ENCODE measurements at places on chromosomes 5 and 9.

- DNase-seq: peak; percentile 35
These were observed 41.3 kb downstream of the VPS13A start for GRCh38 chr9:77218612-77219011.

DNA sequence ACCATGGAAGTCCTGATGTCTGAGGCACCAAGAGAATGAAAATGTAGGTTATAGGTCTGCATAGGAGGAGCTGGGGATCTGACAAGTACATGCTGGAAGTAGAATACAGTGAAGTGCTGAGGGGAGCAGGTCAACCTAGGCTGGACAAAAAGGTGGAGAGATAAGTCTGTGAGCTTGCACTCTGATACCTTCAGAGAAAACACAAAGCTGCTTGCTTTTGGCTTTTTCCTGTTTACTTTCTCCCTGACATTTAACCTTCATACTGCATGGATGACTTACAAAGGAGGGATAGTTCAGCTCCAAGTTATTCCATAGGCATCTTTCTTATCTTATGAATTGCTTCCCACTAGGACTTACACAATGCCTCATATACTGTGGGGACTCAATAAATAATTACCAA is 256.7 kb upstream of the NREP start:
- DNase-seq: no peak

DNA sequence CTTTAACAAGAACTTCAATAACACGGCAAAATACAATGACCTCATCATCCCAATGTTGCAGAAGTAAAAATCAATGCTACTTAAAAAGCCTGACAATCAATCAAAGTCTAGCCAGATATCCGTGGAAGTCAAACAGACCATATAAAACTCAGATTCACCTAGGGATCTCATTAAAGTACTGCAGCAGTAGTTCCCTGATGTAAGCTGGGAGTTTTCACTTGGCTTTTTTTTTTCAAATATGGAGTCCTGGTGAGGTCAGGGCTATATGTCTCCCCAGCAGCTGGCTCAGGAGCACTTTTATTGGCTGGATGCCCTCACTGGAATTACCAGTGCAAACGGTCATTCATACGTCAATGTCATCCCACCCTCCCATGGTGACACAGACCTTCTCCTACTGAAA is 220.6 kb upstream of the SLC30A5 start:
- DNase-seq: no peak

GRCh38 chr5:28737682-28738081 is 1699.3 kb upstream of the CDH9 start:
- no peak for DNase-seq

- no peak for DNase-seq
These were observed 580.9 kb upstream of the WWC1 start for GRCh38 chr5:167710444-167711073.

- no peak for DNase-seq
These were observed 13.6 kb upstream of the CNTLN start for GRCh38 chr9:17121264-17121663.

- no peak for DNase-seq
These were observed 142.5 kb upstream of the RETREG1 start for GRCh38 chr5:16759147-16759773.

DNA sequence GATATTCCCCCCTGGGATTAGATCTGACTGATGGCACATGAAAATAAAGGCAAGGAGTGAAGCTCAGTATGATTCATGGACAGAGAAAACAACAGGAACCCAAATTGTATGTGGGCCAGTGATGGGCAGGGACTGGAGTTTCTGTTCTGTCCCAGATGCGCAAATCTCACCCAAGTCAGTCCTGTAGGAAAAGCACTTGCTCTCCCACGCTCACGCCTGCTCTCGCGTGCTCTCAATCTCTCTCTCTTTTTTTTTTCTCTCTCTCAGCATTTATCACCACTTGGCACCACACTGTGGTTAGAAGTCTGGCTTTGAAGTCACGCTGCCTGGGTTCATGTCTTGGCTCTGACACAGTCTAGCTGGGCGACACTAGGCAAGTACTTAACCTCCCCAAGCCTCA is 106.5 kb upstream of the LRRTM2 start:
- DNase-seq: no peak

DNA sequence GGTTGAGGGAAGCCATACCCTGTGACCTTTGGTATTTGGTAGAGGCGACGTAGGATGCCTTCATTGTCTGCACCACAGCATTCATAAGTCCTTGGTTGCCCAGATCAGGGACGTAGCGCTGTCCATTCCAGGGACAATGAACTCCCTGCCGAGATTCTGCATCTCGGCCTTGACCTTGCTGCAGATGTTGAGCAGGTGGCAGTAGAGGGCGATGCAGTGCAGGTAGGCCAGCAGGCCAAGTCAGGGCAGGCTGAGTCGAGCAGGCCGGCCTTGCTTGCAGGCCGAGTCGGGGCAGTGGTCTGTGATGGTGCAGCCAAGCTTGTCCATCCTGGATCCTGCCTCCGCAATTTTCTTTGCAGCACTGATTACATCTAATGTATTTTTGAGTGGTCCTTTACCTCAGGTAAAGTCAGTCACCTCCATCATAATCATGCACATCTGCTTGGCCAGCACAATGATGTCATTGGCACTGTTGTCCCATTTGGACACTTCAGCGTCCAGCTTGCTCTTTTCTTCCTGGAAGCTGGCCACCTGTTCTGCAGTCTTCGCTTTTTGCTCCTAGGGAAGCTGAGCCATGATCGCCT is 93.4 kb upstream of the CCDC112 start:
- DNase-seq: no peak

- no peak for DNase-seq
These were observed 114.9 kb downstream of the ICE1 start for GRCh38 chr5:5537426-5537825.

DNA sequence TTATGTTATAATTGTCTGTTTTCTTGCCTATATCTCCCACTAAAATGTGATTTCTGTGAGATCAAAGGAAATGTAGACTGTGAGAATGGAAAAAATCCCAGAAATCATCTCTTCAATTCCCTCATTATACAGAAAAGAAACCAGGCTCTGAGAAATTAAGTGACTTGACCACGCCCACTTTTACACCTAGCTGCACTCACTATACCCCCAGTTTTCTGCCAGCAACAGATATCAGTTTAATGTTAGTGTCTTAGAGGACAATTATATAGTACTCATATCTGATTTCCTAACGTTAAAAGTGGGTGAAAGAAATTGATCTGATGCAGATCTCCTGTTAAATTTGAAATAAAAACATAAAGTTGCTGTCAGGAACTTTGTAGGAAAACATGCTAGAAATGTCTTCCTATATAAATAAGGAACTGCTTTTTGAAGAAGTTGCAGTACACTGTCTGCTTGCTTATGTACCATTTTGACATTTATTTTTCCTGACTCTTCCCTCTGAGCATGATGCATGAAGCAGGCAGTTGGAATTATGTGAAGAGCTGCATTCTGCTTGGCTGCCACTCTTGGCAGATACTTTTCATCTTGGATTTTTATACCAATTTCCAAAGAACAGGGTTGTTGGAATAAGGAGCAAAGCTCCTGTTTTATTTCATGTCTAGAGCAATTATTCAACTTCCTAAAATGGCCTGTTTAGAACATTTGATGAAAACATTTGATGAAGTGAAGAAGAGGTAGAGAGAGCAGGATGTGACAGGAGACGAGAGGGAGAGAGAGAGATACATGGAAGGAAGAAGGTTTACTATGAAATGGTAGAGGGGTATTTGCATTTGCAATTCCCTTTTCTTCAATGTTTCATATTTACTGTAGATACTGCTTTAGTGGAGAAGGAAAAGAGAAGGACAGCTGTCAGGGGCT is 57.3 kb upstream of the RICTOR start:
- no peak for DNase-seq

DNA sequence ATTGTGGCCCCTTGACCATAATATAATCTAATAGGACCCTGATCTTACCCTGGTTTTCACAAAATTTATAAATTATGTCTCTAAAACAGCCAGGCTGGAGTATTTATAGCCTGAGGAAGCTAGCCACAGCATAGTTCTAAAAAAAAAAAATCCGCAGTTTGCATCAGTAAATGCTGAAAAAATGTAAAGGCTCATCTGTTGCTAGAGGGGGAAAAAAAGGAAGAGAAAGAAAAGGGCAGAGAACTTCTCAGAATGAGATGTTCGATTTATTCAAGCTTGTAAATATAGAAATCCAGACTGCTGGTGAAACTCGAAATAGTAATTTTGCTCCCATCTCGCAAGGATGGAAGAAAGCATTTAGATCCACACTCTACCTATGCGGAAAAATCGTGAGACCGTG is 467.5 kb downstream of the NTRK2 start:
- no peak for DNase-seq

GRCh38 chr5:176342766-176343458 is 18.7 kb downstream of the KIAA1191 start:
- DNase-seq: no peak

- no peak for DNase-seq
These were observed 49.4 kb downstream of the C9orf50 start for GRCh38 chr9:129571298-129572051.

GRCh38 chr9:38047301-38048251 is 21.5 kb downstream of the SHB start:
- DNase-seq: peak; percentile 86

DNA sequence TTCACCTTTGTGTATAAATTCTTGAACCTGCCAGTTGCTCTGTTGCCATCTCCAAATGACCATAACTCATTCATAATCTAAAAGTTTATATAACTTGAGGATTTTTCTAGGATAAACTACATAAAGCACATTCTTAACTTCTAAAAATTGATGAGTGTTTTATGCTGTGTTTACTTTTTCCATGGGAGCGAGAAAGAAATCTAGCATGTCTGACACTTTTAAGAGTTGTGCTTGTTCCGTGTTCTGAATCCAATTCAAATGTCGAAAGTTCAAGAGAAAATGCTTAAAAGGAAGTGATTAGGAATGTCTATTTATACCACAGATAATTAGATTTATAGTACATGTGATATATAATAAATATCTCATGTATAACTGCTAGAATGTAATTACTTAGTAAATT is 154.4 kb downstream of the DEPDC1B start:
- DNase-seq: no peak

DNA sequence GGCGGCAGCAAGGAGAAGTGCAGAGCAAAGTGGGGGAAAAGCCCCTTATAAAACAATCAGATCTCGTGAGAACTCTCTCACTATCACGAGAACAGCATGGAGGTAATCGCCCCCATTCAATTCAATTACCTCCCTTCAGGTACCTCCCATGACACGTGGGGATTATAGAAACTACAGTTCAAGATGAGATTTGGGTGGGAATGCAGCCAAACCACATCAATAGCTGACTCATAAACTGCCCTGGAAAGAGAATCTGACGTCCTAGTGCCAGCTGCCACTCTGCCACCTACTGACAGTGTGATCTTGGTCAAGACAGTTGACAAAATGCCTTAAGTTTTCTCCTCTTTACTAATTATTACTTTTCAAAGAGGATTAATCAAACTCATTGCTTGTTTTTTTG is 128.3 kb downstream of the GPBP1 start:
- no peak for DNase-seq

DNA sequence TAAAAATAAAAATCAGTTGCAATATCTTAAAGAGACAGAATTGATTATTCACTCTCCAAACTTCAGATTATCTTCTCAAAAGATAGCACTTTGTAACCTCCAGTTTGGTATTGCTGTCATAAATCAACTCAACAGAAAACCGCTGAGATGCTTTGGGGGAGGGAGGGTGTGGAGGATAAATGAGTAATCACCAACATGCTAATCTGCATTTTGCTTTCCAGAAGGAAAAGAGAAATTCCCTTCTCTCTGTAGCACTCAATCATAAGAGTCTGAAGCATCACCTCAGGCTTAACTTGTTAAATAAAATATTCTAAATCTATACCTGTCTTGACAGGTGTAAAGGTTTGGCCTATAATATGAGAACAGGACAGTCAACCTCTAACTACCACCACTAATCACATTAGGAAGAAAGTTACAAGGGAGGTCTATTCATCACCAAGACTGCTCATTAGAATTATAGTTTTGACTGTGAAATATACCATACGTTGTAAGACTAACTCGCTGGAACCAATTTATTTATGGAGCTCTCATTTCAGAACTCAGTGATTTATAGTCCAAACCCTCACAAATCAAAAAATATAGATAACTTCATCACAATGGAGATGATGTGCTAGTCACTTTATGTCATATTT is 89.0 kb downstream of the PIK3R1 start:
- no peak for DNase-seq

DNA sequence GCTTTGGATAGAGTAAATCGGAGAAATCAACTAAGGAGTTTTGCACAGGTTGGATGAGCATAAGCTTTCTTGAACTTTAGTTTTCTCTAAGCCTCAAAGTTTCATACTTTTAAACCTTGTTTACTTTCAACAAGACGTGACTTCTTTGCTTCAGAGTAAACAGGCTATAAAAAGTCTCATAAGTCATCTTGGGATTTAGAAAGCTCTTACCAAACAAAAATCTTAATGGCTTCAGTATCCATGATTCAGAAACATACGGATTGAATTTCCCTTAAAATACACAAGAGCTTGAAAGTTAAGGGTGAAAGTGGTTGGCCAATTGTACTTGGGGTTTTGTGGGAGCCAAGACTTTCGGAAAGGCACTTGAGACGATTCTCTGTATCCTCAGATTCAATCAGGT is 270.9 kb upstream of the ANKH start:
- no peak for DNase-seq

- DNase-seq: no peak
These were observed 48.7 kb downstream of the EXD3 start for GRCh38 chr9:137374131-137374845.

- no peak for DNase-seq
These were observed 125.0 kb downstream of the MSX2 start for GRCh38 chr5:174849426-174849825.

DNA sequence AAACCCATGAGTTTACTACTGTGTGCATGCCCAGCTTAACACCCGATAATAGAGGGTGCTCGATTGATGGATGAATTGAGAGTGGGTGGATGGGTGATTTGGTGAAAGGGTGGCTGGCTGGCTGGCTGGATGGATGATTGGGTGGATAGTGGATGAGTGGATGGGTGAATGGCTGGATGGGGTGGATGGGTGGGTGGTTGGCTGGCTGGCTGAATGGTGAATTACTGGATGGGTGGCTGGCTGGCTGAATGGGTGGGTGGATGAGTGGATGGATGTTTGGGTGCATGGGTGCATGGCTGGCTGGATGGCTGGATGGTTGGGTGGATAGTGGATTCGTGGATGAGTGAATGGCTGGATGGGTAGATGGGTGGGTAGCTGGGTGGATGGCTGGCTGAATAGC is 201.1 kb downstream of the IRX1 start:
- DNase-seq: no peak

DNA sequence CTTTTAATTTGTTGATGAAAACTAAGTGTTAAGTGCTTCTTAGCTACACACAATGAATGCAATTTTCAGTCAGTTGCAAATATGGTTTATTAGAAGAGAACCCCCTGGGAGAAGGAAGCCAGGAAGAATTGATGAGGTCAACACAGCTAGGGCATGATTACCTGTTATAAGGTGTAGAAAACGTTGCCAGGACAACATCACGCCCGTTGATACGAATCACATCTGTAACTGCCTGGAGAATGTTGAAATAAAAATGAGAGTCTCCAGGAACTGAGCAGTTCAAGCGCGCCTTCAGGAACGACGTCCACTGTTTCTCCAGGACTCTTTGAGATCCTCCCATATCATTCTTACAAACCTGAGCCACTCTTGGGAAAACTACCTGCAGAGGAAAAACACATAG is 88.0 kb downstream of the SEMA6A start:
- DNase-seq: no peak

GRCh38 chr9:137130176-137130755 is 8.7 kb upstream of the GRIN1 start:
- no peak for DNase-seq

GRCh38 chr5:1933364-1934055 is 50.8 kb upstream of the IRX4 start:
- DNase-seq: no peak

All from non-pigmented ciliary epithelial cell (primary cell).